ENCODE measurements at places on chromosomes 2 and 18. TPM values are rescaled to one million over a fixed set of nuclear protein-coding genes. Genes with fewer than 3 reads are reported as not detected.

Gene MEIS1
- 201 TPM for total RNA-seq

Gene TM4SF20
- not detected for total RNA-seq

Gene PROKR1
- 0.23 TPM for total RNA-seq

Gene GCKR
- 0.12 TPM for total RNA-seq

Gene RAPGEF4
- total RNA-seq: 17.5 TPM

Gene GALR1
- 0.12 TPM for total RNA-seq

Gene SLC9A2
- total RNA-seq: 5.7 TPM

Gene NEB
- total RNA-seq: 313 TPM

Gene CNGA3
- not detected for total RNA-seq

Gene GPR17
- 0.18 TPM for total RNA-seq

Gene CHN1
- total RNA-seq: 19.0 TPM

Gene GALNT1
- total RNA-seq: 36.1 TPM

Gene CYP27A1
- total RNA-seq: 45.4 TPM

Gene GPR39
- 4.3 TPM for total RNA-seq

Gene CYRIA
- total RNA-seq: 3.7 TPM

Gene ELOA2
- total RNA-seq: not detected

Gene SLC4A3
- 8.3 TPM for total RNA-seq

Gene PSD4
- 18.4 TPM for total RNA-seq

Gene MIB1
- 53.2 TPM for total RNA-seq

Gene CAPN14
- total RNA-seq: 0.12 TPM

Gene PAX3
- 0.58 TPM for total RNA-seq

Gene GAL3ST2
- 0.82 TPM for total RNA-seq

Gene MAP3K2
- total RNA-seq: 57.0 TPM

Gene HRH4
- 0.23 TPM for total RNA-seq

Gene CCL20
- total RNA-seq: 1.3 TPM

Gene ROCK1
- total RNA-seq: 46.4 TPM

Gene ABCG5
- 0.18 TPM for total RNA-seq

Gene UGT1A4
- total RNA-seq: 0.29 TPM

Gene UGT1A8
- not detected for total RNA-seq

Gene ORC4
- 111 TPM for total RNA-seq

Gene TPO
- total RNA-seq: 0.58 TPM

Gene M1AP
- 0.47 TPM for total RNA-seq

Gene RAB27B
- total RNA-seq: 4.6 TPM

Gene REG1B
- not detected for total RNA-seq

Gene DAPL1
- total RNA-seq: 9.6 TPM

Gene DQX1
- not detected for total RNA-seq

Gene BMP10
- not detected for total RNA-seq

Gene CPO
- not detected for total RNA-seq

Gene TRIM43
- total RNA-seq: 0.18 TPM

Gene DSC2
- 19.8 TPM for total RNA-seq

Gene CFAP210
- total RNA-seq: 0.23 TPM

Gene NDUFAF7
- total RNA-seq: 18.5 TPM

Gene HNMT
- total RNA-seq: 62.0 TPM

Gene DUSP2
- 15.6 TPM for total RNA-seq

Data from metanephros (tissue), 2 donors.